ENCODE measurements at places on chromosomes 11 and 22.

DNA sequence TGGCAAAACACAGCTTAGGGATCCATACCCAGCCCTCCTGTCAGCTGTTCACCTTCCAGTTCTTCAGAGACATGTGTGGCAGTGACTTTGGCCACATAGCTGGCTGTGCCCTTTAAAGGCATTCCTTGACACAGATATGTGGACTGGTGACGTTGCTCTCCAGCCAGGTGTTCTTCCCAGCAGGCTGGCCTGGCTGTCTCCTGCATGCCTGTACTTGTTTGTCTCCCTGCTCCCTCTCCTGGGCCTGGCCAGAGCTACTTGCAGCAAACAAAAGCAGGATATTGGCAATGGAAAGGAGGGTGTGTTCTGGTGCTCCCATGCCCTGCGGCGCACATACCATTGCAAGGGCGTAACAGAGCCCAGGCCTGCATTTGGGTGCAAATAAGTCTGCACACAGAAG lies 38.3 kb downstream of the PIK3IP1 start:
- DNase-seq, result no peak

DNA sequence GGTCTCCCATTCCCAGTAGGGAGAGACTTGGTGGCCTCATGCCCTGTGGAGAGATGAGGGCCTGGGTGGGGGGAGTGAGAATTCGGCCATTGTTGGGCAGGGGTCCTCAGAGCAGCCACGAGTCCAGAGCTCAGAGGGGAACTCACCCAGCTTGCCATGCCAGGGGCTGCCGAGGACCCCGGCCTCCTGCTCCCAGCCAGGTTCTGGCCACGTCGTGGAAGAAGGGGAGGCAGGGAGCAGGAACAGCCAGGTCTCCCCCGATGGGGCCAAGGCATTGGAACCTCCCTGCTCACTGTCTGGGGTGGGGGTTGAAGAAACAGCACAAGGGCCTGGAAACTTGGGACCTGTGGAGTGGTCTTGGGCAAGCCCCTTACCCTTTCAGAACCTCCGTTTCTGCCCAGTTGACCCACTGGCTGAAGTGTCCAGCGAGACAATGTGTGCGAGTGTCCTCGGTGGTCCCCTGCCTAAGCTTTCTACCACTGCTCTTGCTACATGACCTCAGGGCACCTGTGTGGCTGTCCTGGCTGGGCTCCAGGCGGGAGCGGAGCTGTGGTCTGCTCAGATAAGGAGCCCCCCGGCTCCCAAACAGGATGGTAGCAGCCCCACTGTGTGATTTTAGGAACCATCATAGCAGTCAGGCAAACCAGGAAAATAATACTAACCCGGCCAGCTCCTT lies 74.7 kb upstream of the WNT11 start:
- DNase-seq, result no peak

GRCh38 chr11:69171476-69172240 lies 15.9 kb downstream of the SMIM38 start:
- no peak for DNase-seq

- no peak for DNase-seq
These were observed 409.4 kb downstream of the METTL15 start for GRCh38 chr11:28517621-28518020.

DNA sequence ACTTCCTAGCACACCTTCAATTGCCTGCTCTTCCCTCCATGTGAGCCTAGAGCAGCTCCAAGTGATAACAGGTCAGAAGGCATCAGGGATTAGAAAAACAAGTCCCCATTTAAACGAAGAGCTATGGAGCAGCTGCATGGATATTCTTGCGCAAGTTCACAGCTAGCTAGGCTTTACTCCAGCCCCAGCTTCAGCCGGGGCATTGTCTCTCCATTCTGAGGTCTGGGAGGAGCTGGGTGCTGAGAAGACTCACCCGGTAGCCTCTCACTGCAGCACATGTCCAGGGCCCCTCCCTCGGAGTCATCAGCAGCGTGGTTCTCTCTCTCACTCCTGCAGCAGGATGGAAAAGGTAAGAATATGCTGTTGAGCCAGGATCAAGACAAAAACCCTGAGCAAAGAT lies 26.0 kb downstream of the PTPN5 start:
- no peak for DNase-seq

- no peak for DNase-seq
These were observed 34.3 kb upstream of the ASPHD2 start for GRCh38 chr22:26394777-26395176.

- DNase-seq, result no peak
These were observed 136.8 kb downstream of the CACNA1I start for GRCh38 chr22:39707351-39707750.

GRCh38 chr11:131301306-131301705 lies 69.1 kb upstream of the NTM start:
- no peak for DNase-seq

- DNase-seq, result peak; percentile 55
These were observed 27.7 kb downstream of the CACNA1I start for GRCh38 chr22:39598017-39598965.

DNA sequence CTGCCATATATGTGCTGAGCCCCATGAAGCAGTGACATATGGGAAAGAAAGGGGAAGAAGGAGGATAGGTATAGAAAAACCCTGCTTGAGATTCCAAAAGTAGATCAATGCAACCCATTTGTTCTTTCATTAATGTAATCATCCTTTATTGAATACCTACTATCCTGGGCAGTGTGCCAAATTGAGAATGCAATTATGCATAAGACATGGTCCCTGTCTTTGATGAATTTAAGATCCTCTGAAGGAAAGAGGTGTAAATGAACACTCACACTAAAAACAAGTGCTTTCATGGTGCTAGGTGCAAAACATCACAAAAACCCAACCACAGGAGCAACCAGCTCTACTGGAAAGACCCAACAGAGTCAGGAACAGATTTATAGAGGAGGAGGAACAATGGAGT lies 29.7 kb downstream of the FLI1 start:
- no peak for DNase-seq

Measured in activated naive CD4-positive, alpha-beta T cell (primary cell).